Nephron progenitor cell (in vitro differentiated cells): ENCODE measurements at places on chromosomes 1 and 21.

DNA sequence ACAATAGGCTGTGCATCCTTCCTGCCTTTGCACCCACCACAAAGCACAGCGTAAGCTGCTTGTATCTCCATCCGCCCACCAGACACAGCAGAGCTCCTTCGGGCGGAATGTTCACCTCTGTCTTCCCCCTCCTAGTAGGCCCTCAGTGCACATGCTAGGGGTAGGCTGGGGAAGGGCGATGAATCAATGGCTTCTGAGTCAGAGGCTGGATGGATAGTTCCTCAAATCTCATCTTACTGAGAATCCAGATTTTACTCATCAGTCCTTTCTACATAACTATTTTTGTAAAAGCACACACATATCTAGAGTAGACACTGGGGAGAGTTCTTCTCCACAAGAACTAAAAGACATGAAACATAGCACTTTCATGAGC lies 73.8 kb downstream of the BCAR3 start:
- no peak for DNase-seq

DNA sequence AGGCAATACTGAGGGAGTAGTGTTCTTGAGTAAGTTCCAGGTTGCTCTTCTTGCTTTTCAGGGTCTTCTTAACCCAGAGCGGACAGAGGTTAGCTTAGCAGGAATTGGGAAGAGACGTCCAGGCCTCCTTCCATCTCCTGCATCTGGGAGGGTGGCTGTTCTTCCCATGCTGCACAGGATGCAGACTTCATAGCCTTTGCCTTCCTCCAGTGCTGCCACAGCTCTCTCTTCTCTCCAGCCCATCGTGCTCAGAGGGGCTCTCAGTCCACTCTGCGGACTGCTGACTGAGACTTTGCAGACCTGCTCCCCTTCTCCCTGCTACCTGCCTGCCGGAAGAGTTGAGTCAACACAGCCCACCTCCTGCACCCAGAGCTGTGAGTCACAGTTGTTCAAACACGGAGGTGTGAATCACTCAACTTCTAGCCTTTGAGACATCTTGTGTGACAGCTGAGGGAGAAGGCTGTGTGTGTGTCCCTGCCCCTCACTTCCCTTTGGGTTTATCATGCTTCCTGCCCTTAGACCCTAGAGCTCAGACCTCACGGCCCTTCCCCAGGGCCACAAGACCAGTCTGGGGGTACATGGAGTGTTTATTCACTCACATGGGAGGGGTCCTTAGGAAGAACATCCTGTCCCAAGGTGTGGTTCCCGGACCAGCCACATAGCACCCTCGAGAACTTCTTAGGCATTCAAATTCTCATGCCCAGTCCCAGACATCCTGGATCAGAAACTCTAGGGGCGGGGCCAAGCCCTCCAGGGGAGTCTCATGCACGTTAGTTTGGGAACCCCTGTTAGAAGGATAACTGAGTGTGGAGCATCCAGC lies 158.3 kb upstream of the CACNA1E start:
- DNase-seq, result no peak

DNA sequence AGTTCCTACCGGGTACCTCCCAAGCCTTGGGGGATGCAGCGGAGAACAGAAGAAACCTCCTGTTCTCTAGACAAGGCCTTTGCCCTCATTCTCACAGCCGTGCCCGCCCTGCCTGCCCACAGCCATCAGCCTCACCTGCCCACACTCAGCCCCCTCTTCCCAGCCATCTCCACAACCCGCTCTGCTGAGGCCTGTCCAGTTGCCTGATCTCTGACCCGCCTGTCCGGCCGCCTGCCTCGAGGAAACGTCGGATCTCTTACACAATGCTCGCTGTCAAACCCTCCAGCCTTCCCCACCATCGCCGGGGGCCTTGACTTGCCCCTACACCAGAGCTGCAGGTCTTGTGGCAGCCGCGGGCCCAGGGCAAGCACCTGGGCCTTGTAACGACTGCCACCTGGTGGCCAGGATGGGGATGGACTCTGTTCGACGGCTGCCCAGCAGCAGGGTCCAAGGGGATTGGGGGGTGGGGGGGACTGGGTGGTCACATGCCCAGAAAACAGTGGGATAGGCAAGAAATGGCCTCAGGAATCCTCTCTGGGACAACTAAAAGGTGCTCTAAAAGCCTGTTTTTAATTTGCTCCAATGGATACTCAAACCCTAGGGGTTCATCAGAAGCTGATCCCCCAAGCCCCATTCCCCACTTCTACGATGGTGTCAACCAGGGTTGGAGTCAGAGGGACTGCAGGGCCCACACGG lies 31.0 kb downstream of the SLC45A1 start:
- DNase-seq, result peak; percentile 81

GRCh38 chr1:197912739-197913494 lies 4.3 kb upstream of the LHX9 start:
- no peak for DNase-seq

- no peak for DNase-seq
These were observed 40.0 kb downstream of the CDCP2 start for GRCh38 chr1:54112705-54113368.

DNA sequence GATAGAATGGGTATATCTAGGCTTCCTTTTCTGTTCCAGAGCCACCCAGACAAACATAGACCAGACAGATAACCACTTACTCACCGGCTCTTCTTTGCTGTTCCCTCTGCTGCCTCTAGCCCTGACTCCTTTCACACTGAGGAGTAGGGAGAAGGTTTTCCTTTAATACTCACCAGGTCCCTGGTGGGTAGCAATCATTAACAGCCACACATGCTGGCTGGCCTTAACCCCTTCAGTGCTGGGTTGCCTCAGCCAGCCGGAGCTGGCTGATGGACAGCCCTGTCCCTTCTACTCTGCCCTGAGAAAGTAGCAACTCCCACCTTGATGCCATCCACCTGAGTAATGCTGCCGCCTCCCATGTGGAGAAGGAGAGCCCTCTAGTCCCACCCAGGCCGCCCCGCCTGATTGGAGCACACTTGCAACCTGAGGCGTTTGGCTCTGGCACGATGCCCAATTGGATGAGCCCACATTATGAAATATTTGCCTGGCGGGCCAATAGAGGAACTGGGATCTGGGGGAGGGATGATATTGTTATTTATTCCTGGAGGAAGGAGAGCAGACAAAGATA lies 71.6 kb downstream of the PLEKHA6 start:
- DNase-seq, result peak; percentile 31

DNA sequence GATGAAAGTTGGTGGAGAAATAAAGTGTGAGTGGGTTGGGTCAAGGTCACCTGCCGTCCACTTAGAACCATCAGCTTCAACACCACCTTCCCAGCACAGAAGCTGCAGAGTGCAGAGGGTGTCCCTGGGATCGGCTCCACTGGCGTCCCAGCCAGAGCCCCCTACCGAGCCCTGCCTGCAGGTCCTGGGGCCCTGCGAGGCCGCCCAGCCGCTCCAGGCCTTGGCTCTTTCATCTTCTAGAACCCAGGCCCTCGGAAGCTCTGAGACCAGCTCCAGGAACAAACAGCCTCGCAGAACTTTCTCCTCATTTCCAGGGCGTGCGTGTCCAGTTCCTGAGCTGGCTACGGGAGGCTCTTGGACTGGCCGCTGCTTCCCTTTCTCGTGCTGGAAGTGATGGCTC lies 166.0 kb downstream of the PRDM16 start:
- no peak for DNase-seq
